Cardiac fibroblast (primary cell): ENCODE measurements at places on chromosomes 7 and 10.

DNA sequence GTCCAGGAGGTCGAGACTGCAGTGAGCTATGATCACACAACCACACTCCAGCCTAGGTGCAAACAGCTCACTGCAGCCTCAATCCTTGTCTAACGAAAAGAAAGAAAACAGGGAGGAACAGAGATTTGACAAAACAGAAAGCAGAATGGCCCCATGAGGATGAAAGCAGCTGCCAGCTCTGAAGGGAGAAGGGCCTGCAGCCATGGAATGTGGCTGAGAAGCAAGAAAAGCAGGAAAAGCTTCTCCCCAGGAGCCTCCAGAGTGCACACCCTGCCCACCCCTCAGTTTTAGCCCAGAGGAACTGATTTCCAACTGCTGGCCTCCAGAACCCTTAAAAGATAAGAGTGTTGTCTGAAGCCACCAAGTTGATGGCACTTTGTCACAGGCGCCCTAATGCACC, 13.0 kb downstream of the ESYT2 start:
- peak; percentile 14 for DNase-seq

GRCh38 chr7:71266912-71267311, 135.0 kb downstream of the GALNT17 start:
- no peak for DNase-seq

GRCh38 chr10:74928742-74929191, 102.4 kb downstream of the KAT6B start:
- DNase-seq, result peak; percentile 46

DNA sequence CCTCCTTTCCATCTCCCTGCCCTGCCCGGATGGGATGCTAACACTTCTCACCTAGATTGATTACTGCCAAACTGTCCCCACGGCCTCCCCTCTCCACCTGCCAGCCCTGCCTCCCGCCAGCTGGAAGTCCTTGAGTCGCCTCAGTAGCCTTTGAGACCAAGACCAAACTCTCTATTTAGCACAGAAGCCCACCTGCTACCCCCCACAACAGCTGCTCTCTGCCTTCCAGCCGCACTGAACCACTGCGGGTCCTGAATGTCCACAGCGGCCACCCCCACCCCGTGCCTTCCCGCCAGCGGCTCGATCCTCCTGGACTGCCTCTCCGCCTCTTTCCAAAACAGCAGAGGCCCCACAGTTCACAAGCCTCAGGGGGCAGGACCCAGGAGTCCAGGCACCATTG, 39.0 kb downstream of the FKBP6 start:
- no peak for DNase-seq

DNA sequence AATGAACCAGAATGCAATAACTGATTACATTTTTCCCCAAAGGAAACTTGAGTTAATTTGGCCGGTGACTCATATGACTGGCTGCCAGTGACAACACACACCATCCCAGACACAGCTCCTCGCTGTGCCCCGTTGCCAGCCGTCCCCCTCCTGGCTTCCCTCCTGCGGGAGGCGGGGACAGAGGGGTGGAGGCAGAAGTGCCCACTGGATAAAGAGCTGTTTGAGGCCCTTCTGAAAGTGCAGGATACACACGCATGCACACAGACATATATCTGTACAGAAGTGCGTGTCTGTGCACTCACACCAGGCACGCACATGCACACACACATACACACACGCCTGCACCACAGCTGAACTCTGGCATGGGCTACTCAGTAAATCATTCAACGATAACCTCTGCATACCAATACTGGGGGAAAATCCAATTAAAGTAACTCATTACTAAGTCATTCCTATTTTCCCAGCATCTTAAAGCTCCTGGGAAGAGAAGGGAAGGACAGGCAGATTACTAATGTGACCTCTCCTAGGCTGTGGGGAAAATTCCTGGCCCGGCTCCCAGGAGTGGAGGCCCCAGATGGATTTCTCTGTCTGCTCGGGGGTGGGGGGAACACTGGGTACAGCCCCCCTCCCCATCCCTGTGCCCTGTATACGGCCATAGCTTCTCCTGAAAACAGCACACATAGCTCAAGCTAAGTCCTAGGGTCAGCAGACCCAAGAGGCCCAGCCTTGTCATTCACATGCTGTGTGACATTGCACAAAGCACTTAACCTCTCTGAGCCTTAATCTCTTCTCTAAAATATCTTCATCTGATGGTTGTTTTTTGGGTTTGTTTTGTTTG, 52.3 kb upstream of the MYL10 start:
- DNase-seq, result peak; percentile 82

DNA sequence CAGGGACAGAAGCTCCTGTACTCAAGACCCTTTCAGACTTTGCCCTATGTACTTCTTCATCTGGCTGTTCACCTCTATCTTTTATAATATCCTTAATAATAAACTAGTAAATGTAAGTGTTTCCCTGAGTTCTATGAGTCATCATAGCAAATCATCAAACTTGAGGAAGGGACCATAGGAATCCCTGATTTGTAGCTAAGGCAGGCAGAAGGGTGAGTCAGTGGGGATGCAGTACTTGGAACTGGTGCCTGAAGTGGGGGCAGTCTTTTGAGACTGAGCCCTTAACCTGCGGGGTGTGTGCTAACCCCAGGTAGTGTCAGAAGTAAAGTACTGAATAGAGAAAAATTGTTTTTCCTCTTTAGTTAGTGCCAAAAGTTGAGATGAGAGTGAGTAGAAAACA, 6.2 kb upstream of the TMEM243 start:
- DNase-seq, result no peak

DNA sequence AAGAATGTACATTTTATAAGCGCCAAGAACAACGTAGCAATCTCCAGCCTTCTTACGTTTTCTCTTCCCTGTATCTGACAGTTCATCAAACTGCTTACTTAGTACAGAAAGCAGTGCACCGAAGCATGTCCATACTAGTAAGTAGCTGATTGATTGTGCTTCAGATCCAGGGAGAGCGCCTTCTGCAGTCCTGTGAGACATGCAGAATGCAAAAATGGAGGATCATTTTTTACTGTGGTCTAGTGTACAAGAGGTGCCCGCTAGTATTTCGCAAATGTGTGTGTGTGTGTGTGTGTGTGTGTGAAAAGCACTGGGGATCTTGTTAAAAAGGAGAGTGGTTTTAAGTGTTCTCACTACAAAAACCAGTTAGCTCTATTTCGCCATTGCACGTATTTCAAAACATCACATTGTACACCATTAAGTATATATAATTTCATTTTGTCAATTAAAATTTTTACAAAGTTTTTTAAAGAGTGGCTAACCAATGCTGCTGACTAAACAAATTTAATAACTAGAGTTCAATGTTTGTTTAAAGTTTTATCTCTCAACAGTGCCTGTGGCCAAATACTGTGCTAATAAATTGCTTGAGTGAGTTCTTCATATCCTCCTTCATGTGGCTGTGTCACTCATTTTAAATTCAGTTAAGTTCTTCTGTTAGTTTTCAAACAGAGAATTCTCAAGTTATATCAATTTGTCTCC, 99.6 kb downstream of the ZMYND11 start:
- DNase-seq, result no peak

DNA sequence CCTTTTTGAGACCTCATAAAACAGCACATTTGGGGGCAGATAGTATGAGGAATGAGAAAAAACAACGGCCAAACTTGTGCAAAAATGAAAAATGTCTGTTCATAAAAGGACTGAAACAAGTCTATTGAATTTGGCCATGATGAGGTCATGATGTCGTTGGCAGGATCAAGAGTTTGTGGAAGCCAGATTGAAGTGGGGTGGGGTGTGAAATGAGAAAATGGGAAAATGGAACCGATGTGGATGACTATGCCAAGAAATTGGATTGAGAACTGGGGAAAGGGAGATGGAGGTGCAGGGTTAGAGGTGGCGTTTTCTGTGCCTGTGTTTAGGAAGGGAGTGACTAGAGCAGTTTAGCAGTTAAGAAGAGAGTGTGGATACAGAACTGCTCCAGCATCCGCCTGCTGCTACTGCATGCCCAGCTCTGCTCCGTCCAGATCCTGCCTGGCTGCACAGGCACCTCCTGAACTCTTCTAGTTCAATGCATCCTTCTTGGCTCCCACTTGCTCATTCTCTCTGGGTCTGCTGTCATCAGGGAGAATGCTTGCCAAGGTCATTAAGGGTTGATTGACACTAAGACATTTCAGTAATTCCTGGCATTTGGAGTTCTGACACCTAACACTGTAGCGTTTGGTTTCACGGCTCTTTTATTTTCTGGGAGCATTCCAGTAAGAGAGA, 111.9 kb downstream of the GALNT17 start:
- no peak for DNase-seq

- no peak for DNase-seq
Measured at GRCh38 chr10:11639849-11640764, 28.7 kb upstream of the USP6NL start.

GRCh38 chr7:44515590-44516268, 25.3 kb upstream of the NUDCD3 start:
- DNase-seq, result no peak

DNA sequence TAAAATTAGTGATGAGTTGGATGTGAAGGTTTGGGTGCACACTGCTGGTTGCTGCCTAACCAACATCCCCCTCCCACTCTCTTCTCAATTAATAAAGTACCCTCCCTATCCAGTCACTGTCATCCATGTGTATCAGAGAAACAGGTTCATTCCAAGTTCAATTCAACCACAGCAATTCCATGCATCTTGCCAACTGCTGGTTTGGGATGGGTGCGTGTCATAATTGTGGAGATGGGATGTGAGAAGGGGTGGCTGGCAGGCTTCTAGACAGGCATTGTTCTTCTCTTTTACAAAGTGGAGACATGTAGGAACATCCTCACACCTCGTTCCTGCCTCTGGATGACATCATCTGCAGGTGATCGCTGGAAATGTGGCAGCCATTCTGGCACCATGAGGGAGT, 7.5 kb upstream of the CNPY1 start:
- no peak for DNase-seq

GRCh38 chr10:20993830-20994527, 96.9 kb upstream of the NEBL start:
- DNase-seq, result no peak

GRCh38 chr10:126519992-126520391, 131.7 kb upstream of the ADAM12 start:
- DNase-seq, result no peak
